ENCODE measurements at places on chromosomes 5 and 9. TPM values are rescaled to one million over a fixed set of nuclear protein-coding genes. Genes with fewer than 3 reads are reported as not detected.

The WDR41 gene
- 37.2 TPM for total RNA-seq

The B4GALT1 gene
- total RNA-seq, result 105 TPM

The SPATA31C1 gene
- total RNA-seq, result not detected

The BOD1 gene
- total RNA-seq, result 30.9 TPM

The SPRY4 gene
- 33.5 TPM for total RNA-seq

The SHOC1 gene
- not detected for total RNA-seq

The MED7 gene
- total RNA-seq, result 9.5 TPM

The CDC20B gene
- total RNA-seq, result not detected

The SOHLH1 gene
- total RNA-seq, result not detected

The FGF1 gene
- 2.5 TPM for total RNA-seq

The PDE6A gene
- not detected for total RNA-seq

The OTULINL gene
- 37.8 TPM for total RNA-seq

The ICE1 gene
- 42.7 TPM for total RNA-seq

The KIF24 gene
- 1.8 TPM for total RNA-seq

The VCAN gene
- 339 TPM for total RNA-seq

The PCDH12 gene
- 32.3 TPM for total RNA-seq

The TEK gene
- 52.5 TPM for total RNA-seq

The C1QTNF2 gene
- not detected for total RNA-seq

The BRINP1 gene
- 0.32 TPM for total RNA-seq

The ZNF189 gene
- 38.6 TPM for total RNA-seq

The CEP72 gene
- 8.8 TPM for total RNA-seq

The GABRA1 gene
- total RNA-seq, result not detected

The ARHGEF28 gene
- 3.8 TPM for total RNA-seq

The TAF11L5 gene
- total RNA-seq, result not detected

The STPG3 gene
- not detected for total RNA-seq

The HBEGF gene
- 16.2 TPM for total RNA-seq

Measured in spleen (tissue), 13 donors.